ENCODE measurements at places on chromosomes 2 and 18.
A peak's percentile ranks its signal among the peaks of the same experiment; 100 is the strongest.

DNA sequence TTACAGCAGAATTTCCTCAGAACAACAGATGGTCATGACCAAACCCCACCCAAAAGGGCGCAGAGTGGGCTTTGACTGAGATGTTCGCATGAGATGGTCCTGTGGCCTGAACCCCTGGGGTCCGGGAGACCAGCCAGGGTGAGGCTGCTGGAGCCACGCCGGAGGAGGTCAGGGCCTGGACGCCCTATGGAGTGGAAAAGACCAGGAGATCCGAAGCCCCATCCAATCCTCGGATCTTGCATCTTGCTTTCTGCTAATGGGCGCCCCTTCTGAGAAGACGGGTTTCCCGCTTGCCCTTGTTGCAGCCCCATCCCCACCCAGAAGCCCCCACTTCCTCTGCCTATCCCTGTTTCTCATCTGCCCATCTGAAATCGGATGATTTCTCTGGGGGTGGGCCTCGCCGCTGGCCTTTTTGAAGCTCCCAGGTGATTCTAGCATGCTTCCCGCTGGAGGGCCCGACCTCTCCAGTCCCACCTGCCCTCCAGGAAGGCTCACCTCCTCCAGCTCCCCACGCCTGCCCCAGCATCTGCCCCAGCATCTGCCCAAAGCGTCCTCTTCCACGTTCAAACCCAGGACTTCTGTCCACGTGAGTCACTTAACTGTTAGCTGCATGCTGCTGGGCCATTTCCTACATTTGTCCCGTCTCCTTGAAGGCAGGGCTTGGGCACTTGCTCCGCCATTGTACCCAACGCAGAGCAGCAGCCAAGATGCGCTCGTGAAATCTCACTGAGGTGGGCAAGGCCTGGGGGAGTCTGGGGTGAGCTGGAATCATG lies 4.3 kb upstream of the CNDP1 start:
- no peak for DNase-seq

GRCh38 chr2:167292430-167293171 lies 404.3 kb downstream of the XIRP2 start:
- DNase-seq, result peak; percentile 88

GRCh38 chr2:102010902-102011301 lies 19.1 kb downstream of the IL1R2 start:
- DNase-seq, result no peak

- no peak for DNase-seq
These were observed 2.5 kb downstream of the CHN1 start for GRCh38 chr2:175002547-175003274.

DNA sequence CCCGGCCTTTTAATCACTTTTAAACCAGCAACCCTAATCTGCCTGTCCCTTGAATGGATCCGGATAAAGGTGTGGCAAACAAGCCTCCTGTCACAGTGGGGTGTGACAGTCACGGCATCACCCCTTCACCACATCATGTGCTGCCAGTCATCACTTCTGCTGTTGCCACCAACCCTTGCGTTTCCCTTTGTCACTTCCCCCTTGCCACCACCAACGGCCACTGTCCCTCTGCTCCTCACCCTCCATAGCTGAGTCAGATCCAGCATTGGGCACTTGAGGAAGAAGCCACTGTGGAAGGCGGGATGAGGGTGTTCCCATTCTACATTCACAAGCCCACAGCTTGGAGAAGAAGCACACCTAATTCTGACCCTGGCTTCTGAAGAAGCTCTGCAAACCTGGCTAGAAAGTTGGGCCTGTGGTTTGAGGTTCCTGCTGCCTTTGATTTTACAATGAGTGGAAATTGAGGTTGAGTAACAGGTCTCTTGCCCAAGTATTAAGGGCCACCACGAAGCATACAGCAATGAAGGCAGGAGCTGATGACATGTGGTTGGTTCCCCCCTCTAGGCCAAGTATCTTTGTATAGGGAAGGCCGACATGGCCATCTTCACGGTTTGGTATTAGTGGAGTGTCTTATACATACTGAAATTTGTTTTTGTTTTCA lies 22.9 kb upstream of the DARS1 start:
- DNase-seq, result no peak

GRCh38 chr2:212535996-212536816 lies 2.4 kb downstream of the ERBB4 start:
- peak; percentile 35 for DNase-seq

DNA sequence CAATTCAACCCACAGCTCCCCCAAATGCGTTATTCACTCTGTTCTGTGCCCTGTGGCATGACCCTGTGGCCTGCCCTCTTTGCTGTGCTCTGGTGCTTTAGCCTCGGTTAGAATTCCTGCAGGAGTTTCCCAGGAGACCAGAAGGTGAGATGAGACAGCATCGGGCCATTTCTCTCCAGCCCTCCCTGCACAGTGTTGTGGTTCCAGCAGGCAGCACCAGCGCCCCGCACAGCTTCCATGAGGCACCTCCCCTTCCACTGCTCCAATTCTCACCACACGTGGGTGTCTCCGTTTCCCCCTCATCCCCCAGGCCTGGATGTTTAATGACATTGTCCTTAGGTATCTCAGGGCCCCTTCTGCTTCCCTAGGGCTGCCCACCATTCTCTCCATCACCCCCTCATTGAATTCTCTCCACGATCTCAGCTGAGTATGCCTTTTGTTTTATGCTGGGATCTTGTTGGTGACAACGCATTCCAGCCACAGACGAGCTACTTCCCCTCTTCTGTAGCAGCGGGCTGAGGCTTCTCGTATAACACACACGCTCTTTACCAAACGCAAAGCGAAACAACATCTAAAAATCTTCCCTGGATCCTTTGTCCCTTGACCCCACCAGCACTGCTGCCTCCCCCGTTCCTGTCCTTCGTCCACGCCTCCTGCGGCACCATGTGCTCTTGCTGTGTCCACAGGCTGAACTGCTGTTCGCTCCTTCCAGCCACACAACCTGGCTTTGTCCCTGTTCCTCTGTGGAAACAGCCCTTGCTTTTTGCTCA lies 35.1 kb downstream of the ACKR3 start:
- DNase-seq, result no peak

DNA sequence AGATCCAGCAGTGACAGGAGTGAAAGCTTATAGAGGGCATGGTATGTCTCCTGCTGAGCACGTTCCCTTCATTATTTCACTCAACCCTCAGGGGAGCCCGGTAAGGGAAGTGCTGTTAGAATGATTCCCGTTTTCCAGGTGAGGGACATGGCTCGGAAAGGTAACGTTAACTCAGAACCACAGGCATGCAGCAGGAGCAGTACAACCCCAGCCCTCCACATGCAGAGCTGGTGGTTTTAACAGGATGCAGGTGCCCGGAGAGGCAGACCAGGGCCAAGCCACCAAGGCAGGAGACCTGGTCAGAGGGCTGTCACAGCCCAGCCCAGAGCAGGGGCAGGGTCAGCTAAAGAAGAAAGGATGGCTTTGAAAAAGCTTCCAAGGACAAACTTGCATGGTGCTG lies 268.5 kb downstream of the SH3BP4 start:
- no peak for DNase-seq

DNA sequence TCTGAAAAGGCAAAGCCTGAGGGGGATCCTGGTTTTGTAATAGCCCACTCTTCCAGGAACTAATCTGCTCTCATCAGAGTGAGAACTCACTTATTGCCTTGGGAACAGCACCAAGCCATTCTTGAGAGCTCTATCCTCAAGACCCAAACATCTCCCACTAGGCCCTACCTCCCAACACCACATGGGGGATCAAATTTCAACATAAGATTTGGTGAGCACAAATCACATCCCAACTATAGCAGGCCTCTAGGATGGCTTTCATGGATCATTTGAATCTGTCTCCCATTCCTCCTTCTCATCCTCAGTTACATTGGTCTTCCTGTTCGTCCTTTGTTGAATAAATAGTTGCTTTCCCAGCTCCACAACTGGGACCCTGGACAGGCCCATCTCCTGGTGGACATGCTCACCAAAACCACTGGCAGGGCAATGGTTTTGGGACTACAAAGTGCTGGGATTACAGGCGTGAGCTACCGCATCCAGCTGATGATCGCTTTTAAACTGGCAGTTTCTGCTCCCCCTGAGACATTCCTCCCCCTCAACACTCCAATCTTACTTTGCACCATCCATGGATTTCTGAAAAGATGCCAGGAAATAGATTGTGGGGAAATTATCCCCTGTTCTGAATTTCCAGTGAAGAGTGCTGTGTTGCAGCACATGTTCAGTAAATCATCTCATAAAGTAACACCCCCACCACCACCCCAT lies 42.6 kb downstream of the MCFD2 start:
- DNase-seq, result no peak

DNA sequence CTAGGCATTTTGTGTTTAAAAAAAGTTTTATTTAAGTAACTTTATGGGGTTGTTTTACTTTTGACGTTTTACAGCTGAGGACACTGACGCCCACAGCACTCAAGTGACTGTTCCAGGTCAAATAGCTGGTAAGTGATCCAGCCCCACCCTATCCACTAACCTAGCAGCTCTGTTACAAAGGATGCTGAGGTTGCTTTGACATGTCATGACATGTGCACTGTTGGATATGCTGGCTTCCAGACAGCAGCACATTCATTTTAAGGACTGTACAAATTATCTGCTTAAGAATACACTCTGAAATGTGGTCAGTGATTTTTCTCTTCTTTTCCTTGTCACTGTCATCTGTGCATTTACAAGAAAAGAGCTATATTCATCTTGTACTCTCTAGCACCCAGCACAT lies 417.5 kb downstream of the ZEB2 start:
- no peak for DNase-seq

DNA sequence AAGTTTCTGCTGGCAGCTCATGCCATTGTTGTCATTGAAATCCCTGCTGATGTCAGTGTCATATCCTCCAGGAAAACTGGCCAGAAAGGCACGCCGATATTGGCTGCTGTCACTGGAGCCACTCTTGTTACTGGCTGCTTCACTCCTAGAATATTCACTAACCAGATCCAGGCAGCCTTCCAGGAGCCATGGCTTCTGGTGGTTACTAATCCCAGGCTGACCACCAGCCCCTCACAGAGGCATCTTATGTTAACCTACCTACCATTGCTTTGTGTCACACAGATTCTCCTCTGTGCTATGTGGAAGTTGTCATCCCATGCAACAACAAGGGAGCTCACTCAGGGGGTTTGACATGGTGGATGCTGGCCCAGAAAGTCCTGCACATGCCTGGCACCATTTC lies 27.0 kb upstream of the MTX2 start:
- no peak for DNase-seq

DNA sequence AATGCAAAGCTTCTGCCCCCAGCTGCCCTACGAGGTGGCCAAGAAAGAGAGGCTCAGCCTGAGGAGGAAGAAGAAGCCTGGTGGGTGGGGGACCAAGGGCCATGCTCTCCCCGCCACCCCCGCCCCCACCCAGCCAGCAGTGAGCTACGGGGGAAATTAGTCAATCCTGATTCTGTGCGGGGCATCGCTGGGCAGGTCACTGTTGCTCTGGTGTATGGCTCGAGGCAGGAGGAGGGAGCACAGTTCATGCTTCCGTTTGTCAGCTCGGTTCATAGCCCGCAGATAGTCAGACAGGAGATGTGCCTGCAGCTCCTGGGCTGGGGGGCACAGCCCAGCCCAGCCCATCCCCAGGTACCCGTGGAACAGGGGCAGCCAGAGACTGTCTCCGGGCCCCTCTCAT lies 17.1 kb downstream of the RAMP1 start:
- no peak for DNase-seq

DNA sequence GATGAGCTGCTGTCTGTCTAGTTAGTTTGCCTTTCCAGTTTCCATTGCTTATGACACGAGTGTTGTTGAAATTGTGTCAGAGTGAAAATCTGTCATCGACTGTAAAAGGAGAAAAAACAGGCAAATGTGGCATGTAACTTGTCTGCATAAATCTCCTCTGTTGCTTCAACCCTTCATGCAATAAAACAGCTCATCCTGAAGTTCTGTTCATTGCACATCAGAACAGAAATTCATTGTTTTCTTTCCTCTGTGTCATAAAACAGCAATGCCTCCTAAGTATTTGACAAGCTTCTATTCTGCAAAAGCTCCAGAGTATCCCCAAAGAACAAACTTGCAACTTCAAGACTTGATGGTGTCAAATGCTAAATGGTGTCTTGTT lies 432.1 kb downstream of the MEIS1 start:
- no peak for DNase-seq

DNA sequence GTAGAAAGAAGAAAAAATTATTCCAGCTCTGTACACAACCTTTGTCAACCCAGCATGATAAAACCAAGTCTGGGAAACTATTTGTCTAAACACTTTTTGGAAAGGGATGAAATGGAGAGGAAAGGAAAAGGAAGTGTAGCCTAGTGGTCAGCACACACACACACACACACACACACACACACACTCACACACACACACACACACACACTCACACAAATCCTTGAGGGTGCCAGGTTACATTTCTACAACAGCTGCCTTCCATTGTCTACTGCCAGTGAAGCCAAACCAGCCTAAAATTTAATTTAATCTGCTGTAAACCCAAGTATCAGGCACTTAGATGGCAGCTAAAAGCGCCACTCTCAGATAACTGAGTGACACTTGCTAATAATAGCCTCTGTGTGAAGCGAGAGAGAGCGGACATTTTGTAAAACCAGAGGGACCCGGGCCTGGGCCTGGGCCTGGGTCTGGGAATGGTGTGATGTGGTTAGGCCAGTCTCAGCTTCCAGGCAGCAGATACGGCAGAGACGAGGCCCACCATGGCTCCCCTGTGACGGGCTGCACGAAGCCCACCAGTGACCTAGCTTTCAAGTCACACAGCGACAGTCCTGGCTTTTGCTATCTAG lies 32.4 kb downstream of the BCL11A start:
- no peak for DNase-seq

GRCh38 chr18:57030417-57030816 lies 116.5 kb upstream of the BOD1L2 start:
- no peak for DNase-seq

- no peak for DNase-seq
These were observed 43.0 kb upstream of the MGAT4A start for GRCh38 chr2:98773907-98774306.

DNA sequence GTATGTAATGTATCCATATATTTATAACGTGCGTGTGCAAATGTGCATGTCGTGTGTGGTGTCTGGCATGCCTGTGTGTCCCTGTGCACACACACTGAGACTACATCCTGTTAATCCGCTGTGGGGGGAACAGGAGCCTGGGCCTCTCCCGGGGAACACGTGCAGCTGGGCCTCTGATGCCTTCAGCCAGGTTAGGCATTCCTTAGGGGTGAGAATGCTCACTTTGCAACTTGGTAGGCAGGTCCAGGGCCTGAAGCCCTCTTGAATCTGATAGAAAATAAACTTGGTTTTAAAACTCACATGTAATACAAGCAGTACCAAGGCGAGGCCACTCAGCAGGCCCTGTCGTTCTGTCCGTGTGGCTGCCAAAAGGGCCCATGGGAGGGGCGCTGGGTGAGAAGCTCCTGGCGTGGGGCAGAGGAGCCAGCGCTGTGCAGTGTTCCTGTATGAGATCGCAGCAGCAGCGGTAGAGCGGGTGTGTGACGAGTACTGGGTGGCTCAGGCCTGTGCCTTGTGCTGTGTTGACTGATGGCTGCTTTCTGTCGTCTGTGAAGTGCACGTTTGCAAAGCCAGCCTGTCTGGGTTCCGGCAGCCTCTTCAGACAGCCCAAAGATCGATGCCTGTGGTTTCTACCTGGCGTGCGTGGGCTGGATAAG lies 16.2 kb downstream of the SALL3 start:
- DNase-seq, result no peak

Measured in nephron progenitor cell (in vitro differentiated cells).